Dermis blood vessel endothelial cell (primary cell): ENCODE measurements at places on chromosomes 16 and 17. TPM values are rescaled to one million over a fixed set of nuclear protein-coding genes. Genes with fewer than 3 reads are reported as not detected.
A peak's percentile ranks its signal among the peaks of the same experiment; 100 is the strongest.

GRCh38 chr17:82849076-82849945 lies 9.5 kb upstream of the ZNF750 start:
- DNase-seq = peak; percentile 29

Gene ADAM11
- under 0.01 and 0.09 TPM in 2 replicates for total RNA-seq

GRCh38 chr17:40461732-40462342 lies 18.6 kb downstream of the IGFBP4 start:
- no peak for DNase-seq

DNA sequence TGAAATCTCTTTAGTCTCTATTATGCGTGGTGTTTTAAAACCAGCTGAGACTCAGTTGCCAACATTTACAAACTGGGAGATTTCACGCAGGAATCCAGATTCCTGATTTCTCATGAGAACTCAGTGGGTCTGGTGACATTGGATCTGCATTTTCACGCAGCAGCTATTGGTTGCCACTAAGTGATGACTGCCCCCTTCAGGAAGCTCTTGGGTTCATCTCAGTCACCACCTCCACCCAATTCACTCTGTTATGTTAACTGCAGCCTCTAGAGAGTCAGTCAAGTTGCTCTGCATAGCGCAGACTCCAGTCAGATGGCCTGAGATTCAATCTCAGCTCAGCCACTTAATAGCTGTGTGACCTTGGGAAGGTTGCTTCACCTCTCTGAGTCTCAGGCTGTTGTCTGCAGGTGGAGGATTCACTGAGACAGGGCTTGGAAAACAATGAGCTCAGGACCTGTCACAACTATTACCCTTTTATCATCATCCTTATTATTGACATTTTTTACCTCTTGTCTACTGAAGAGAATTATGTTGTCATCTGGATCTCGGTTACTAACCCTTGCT lies 6.4 kb downstream of the SHISA9 start:
- peak; percentile 23 for DNase-seq

DNA sequence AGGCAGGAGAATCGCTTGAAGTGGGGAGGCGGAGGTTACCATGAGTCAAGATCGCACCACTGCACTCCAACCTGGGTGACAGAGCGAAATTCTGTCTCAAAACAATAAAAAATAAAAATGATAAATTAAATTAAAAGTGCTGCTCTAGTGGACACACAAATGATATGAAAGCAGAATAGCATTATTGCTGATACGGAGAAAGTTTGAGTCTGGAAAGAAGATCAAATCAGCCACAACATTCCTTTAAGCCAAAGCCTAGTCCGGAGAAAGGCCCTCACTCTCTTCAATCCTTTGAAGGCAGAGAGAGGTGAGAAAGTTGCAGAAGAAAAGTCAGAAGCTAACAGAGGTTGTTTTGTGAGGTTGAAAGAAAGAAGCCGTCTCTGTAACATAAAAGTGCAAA lies 15.1 kb upstream of the CSF3 start:
- no peak for DNase-seq

Gene COL1A1
- total RNA-seq = 4.2 and 12.6 TPM in 2 replicates

Gene CNTNAP1
- 12.3 and 41.2 TPM in 2 replicates for total RNA-seq

GRCh38 chr17:74433421-74434121 lies 1.7 kb downstream of the GPRC5C start:
- DNase-seq = no peak

Gene RNU2-1
- total RNA-seq = not detected in 2 replicates

DNA sequence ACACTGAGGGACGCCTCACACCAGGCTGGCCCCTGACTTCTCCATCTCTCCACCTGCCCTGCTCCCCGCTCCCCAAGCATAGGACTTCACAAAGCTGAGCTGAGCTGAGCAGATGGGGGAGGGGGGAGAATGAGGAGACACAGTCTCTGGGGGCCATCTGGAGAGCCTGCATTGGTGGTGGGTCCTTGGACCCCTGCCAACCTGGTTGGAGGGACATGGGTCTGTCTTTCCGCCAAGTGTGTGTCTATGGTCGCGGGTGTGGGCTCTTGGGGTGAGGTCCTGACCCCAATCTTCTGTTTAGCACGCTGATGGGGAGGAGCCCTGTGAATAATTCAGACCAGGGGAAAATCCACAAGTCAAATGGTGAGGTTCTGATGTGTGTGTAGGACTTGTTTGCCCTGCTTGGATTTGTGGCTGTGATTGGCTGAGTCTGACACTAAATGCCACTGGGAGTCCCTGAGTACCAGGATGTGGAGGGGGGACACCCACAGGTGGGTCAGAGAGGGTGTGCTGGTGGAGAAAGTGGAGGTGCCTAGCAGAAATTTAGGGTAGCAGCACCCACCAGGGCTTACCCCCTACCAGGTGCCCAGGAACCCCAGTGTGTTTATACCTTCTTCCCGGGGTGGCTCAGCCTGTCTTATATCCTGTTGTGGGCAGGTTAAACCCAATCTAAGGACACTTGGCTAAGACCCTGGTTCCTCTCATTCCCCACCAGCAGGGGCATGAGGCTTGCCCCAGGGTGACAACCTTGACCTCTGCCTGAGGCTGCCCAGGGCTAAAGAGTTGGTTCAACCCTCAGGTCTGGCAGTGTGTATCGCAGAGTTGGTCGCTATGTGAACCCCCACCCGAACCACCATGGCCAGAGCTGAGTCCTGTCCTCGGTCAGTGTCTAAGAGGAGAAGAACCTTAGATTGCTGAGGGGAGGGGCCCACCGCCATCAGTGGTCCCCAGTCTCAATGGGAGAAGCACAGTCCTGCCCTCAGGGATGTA lies 2.1 kb downstream of the FMNL1 start:
- DNase-seq = no peak

DNA sequence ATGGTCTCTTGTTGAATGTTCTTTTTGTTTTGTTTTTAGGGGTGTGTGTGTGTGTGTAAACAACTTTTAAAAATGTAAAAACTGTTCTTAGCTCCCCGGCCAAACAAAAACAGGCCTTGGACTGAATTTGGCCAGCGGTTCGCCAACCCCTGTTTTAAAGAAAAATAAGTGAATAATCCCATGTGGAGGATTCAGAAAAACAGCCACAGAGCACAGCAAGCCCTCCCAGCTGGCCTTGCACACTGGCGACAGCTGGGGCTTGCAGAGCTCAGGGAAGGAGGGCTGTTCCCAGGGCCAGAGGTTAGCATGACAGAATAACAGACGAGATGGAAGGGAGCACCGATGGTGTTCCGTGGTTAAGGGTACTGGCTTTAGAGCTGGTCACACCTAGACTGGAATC lies 39.0 kb downstream of the EMP2 start:
- no peak for DNase-seq

Gene INTS2
- 20.3 and 22.9 TPM in 2 replicates for total RNA-seq
